Hippocampal formation (tissue), 2 donors: ENCODE measurements at places on chromosomes 3 and 15.

- DNase-seq: no peak
These were observed 298.7 kb upstream of the ARRDC4 start for GRCh38 chr15:97661796-97662195.

- DNase-seq: no peak
These were observed 78.3 kb downstream of the TFRC start for GRCh38 chr3:196003611-196004010.

DNA sequence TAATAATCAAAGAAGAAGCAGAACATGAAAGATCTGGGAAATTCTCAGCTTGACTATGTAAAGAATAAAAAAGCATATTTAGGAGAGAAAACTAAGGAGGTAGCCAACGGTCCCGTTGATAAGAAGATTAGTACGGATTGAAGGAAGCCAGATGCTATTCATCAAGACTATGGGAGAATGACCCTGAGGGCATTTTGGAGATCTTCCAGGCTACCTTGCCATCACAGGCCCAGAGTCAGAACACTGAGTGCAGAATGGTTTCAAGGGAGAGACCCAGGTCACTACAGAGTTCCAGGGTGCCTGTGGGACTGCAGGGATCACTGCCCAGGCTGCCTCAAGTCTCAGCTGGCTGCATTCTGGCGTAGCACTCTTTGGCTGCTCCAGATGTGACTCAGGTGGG, 752.9 kb upstream of the ARPP21 start:
- DNase-seq: no peak

DNA sequence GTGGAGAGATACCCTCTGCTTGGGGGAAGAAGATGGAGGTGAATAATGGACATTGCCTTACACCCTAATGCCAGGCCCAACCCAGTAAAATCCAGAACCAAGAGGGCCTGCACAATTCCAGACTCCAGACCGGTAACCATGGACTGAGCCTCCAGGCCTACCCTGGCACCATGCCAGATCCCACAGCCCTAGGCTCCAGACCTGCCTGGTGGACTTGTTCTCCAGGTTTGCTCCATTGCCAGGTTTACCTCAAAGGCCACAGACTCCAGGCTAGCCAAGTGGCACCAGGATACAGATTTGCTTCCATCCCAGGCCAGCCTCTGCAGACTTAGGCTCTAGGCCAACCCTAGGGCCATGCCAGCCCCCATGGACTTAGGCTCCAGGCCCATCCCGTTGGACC, 14.0 kb downstream of the PLCH1 start:
- DNase-seq: no peak

GRCh38 chr3:177057768-177058167, 139.5 kb downstream of the TBL1XR1 start:
- DNase-seq: no peak

- DNase-seq: no peak
These were observed 70.6 kb downstream of the ACAP2 start for GRCh38 chr3:195372220-195372619.

DNA sequence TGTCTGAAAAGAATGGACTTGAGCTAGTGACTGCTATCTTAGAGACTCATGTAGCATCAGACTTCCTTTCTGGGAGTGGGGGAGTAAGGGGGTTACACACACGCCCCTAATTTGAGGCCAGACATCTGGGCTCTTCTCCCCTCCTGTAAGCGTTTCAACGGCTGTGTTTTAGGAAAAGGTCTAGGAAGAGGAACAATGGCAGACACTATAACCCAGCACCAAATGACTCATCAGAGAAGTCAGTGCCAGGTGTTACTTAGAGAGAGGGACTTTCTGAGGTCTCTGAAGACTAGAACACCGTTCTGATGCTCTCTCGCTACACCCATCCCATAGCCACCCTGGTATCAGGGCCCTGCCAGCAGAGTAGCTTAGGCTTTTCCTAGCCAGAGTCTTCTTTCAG, 65.5 kb downstream of the SSUH2 start:
- DNase-seq: no peak

GRCh38 chr3:127978636-127979035, 63.6 kb downstream of the KBTBD12 start:
- no peak for DNase-seq

DNA sequence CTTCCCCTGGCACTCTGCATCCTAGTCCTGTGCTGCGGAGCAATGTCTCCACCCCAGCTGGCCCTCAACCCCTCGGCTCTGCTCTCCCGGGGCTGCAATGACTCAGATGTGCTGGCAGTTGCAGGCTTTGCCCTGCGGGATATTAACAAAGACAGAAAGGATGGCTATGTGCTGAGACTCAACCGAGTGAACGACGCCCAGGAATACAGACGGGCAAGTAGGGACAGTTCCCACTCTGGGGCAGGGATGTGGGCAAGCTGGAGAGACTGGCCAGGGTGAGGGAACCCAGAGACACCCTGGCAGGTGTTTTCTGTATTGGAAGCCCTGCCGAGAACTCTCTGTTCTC, 247 bp downstream of the FETUB start:
- peak; percentile 10 for DNase-seq

- DNase-seq: peak; percentile 34
These were observed 101.3 kb downstream of the DPH6 start for GRCh38 chr15:35444557-35445204.

GRCh38 chr3:66812136-66812535, 186.0 kb upstream of the KBTBD8 start:
- no peak for DNase-seq

DNA sequence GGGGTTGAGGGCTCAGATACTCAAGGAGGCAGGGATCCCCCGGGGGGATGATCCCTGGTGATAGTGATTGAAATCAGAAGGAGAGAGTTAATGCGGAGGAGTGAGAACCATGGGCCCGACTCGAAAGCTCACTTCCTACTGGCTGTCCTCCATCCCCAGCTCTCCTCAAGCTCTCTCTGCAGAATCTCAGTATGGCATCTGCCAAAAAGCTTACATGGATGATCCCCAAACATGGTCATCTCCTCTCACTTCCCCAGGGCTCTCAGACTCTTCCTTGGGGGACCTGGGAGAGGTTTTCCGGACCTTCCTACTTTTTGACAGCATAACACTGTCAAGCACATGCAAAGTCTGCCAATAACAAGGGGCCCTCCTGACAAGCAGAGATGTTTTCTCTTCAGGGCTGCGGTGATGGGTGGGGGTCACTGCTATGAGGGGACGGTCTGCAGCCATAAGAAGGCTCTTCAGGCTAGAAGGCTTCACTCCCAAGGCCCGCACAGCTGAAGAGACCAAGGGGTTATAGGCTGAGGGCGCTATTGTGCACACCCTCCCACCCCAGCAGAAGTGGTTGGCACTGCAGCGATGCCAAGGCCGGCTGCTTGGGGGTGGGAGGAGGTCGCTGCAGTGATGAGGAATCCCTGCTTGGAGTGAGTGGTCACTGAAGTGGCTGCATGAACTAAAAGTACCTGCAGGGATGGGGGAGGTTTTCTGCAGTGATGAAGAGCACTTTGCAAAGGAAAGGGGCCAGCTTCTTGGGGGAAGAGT, 828 bp upstream of the VWA5B2 start:
- DNase-seq: no peak

DNA sequence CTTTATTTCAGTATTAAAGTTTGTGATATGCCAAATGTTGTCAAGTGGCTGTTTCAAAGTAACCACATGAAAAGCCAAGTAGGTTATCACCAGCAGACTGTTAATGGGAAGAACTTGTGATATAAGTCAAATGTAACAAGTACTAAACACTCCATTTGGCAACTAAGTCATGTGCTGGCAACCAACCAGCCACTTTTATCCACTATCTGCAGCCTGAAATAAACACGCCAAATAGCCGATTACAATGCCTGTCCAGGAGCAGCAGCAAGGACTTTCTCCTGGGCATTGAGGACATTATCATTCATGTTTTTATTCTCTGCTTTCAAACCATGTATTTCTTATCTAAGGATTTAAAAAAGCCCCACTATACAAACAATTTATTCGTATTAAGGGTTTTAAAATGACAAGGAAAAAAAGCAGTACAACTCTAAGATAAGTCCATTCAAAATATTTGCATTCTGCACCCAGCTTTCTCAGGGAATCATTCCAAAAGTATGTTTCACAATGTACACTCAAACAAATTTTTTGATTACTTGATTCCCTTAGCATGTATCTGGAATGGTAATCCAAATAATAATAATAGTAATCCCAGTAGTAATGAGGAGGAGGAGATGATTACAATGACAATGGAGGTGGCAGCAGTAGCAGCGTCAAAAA, 448.6 kb downstream of the ERC2 start:
- no peak for DNase-seq

DNA sequence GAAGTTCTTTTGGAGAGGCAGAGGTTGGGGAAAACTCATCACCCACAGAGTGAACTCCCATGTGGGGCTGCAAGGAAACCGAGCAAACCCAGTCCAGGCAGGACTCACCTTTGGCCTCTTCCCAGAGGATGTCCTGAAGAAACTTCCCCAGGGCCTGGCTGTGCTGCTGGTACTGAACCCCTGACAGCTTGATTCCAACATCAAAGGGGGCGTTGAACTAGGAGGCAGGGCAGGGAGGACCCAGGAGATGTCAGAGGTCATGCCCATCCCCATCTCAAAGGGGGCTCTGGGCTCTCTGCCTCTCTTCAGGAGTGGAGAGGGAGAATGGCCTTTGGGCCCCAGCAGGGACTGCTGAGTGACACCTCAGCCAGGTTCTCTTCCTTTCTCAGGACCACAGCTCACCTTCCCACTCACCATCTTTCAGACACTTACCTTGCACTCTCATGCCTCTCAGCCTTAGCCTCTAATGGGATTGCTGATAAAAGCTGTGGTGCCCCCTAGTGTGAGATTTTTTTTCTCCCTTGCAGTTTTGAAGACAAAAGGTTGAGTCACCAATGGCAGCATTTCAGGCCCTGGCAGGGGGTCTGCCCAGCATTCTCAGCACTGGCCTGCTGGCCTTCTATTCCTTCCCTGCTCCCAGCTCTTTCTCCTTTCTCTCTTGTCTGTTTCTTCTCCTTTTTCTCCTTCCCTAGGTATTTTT, 6.0 kb downstream of the GHRL start:
- DNase-seq: peak; percentile 33

DNA sequence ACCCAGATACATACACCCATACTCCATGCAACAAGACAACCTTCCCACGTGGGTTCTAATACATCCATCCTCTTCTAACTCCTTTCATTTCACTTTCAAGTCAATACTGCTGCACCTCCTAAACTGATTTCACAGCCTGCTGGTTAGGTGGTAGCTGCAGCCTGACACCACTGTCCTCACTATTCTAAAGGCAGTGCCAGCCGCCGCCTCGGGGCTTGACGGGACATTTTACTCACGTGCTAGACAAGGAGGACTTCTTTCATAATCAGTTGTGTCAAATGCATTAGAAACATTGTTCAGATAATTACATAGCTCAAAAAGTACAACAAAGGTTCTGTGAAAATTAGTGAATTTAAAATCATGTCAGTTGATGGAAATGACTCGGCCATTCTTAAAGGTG, 6.3 kb downstream of the UROC1 start:
- DNase-seq: no peak

DNA sequence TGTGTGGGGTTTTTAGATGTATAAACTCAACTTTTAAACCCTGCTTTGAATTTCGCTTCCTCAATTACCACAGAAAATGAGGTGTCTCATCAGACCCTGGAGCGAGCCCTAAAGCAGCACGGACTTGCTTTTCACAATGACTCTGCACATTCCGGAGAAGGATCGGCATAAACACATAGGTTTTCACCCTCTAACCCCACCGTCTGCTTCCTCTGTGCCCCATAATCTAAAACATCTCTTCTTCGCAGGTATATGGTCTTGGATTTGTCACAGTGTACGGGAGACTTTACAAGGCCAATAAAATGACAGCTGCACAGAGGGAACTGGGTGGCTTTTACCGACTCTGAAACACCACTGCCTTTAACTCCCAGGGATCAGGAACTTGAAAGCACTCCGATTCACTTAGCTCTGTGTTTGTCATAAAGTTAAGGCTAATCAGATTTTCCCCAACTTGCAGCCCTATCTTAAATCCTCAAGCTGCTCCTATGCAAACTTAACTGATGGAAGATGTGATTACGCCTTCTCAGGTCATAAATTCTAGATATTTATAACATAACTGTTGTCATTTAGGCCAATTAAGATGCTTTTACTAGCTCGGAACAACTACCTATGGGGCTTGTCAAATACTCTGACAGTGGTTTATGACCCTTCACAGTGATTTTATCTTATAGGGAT, 133.4 kb upstream of the WNT5A start:
- DNase-seq: no peak

- DNase-seq: no peak
These were observed 12.2 kb upstream of the MAPK6 start for GRCh38 chr15:52006702-52007340.

- DNase-seq: no peak
These were observed 512 bp downstream of the LARP6 start for GRCh38 chr15:70853318-70853972.

GRCh38 chr3:187722206-187722612, 19.9 kb upstream of the RTP2 start:
- DNase-seq: no peak

DNA sequence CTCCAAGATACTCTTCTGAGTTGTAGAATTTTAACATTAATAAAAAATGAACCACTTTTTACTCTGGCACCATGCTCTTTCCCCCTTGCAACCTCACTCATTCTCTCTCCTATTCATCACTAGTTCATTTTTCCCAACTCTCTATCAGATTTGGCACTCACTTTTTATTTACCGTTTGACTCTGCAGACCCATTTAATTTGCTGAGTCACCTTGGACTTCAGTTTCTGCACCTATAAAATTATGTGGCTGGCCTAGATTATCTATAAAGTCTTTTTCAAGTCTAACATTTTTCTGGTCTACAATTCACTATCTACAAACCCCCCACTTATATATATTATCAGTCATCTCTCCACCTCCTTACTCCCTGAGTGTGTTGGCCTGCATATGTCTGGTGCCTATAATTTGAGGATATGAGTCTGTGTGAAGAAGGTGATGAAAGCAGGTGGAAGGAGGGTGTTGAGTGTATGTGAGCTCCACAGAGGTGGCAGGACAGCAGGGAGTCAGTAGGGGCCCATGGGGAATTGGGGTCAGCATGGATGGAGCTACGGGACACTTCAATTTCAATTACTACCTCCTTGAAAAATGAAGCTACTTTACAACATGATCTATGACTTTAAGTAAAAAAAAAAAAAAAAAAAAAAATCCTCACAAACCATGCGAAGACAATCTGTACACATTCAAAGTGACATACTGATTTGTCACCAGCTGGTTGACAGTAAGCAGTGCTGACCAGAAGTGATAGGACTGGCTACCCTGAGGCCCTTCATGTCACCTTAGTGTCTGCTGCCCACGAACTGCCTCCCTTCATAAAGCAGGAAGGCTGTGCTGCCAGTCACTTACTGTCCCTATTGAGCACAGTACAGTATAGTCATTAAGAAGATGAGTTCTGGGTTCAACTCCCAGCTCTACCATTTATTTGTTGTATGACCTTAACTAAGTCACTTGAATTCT, 334.2 kb upstream of the IL12A start:
- no peak for DNase-seq

DNA sequence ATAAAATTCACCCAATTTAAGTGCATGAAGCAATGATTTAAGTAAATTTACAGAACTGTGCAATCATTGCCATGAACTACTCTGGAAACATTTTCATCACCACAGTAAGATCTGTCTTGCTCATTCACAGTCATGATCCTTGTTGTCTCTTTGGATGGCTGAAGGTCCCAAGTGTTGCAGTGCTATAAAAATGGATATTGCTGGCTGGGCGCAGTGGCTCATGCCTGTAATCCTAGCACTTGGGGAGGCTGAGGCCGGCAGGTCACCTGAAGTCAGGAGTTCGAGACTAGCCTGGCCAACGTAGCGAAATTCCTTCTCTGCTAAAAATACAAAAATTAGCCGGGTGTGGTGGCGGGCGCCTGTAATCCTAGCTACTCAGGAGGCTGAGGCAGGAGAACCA, 17.0 kb downstream of the SNRPN start:
- no peak for DNase-seq

GRCh38 chr15:89115547-89115946, 27.3 kb downstream of the ABHD2 start:
- DNase-seq: no peak

GRCh38 chr3:153313302-153313965, 151.4 kb downstream of the RAP2B start:
- no peak for DNase-seq
